ENCODE measurements at places on chromosomes 5 and 9. TPM values are rescaled to one million over a fixed set of nuclear protein-coding genes. Genes with fewer than 3 reads are reported as not detected.

GRCh38 chr9:136596630-136597031, 50.8 kb upstream of the NOTCH1 start:
- DNase-seq, result no peak

GRCh38 chr5:139652788-139653241, 4.7 kb downstream of the CXXC5 start:
- no peak for DNase-seq

GRCh38 chr5:150303660-150304386, 1.1 kb upstream of the ARSI start:
- no peak for DNase-seq

- no peak for DNase-seq
Measured at GRCh38 chr9:78510035-78510434, 213.1 kb downstream of the PSAT1 start.

DNA sequence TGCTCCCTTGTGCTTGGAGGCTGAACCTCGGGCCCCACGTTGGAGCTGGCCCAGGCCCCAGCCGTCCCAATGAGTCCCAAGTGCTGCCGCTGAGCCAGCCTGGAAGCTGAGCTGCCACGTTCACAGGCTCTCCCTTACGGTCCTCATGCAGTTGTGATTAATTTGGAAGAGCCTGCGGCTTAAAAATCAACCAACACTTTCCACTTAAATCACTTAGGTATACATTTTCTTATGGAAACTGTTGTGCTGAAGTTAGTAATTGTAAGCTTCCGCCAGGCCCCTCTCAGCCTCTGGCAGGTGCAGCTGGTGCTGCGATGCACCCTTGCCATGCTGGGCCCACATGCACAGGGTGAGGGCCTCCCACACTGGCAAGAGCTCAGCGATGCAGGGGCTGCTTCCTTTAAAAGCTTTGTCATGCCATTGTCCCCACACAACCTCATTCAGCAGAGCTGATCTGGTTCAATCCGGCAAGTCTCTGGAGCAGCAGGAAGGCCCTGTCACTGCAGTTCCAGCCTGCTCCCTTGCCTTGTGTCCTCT, 61.0 kb downstream of the IPPK start:
- DNase-seq, result peak; percentile 79

Gene TAS2R1
- total RNA-seq, result not detected

Gene ECSCR
- total RNA-seq, result 11.9 TPM

Data from skin of body (tissue), 3 donors.